ENCODE measurements at places on chromosomes 6 and 20.

GRCh38 chr6:150992262-150992661 is 126.8 kb downstream of the MTHFD1L start:
- DNase-seq, result no peak

DNA sequence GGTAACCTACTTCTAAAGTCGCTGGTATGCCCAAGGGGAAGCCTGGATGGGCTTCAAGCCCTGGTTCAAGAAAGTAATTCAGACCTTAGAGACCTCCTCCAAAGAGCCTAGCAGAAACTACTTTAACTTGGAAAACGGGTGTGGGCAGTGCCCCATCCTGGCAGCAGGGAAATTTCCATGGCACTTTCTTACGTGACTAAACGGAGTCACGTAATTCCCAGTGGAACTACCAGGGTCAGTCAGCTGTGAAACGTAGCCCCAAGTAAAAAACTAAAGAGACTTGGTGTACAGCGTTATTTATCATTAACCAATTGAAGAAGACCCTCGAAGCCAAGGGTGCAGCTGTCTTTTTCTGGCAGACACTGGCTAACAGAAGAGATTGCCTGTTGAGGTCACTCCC is 114.0 kb downstream of the RCAN2 start:
- no peak for DNase-seq

GRCh38 chr20:14896569-14896968 is 559.2 kb upstream of the FLRT3 start:
- peak; percentile 17 for DNase-seq

DNA sequence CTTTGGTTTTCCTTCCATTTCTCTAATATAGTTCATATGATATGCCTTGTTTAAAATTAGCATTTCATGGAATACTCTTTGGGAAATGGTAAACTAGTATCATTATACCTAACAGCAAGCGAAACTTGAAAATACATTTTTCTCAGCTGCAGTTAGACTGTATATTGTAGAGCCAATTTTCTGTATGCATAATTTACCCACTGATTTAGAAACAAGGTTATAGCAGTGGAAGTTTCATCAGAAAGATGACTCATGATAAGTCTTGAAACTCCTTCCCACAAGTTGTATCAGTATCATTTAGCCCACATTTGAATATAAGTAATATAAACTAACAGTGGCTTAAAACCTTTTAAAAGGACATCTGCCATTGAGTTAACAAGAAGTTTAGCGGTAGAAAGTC is 164.8 kb upstream of the BMP5 start:
- DNase-seq, result no peak

- DNase-seq, result no peak
Observed at GRCh38 chr6:14921878-14922671, 323.8 kb upstream of the JARID2 start.

- DNase-seq, result no peak
Observed at GRCh38 chr6:87444362-87444761, 28.4 kb upstream of the SLC35A1 start.

- DNase-seq, result no peak
Observed at GRCh38 chr20:52812231-52812847, 159.8 kb upstream of the TSHZ2 start.

GRCh38 chr6:82277686-82278085 is 30.1 kb upstream of the IBTK start:
- DNase-seq, result no peak

GRCh38 chr6:136639702-136640101 is 89.5 kb upstream of the MAP7 start:
- DNase-seq, result no peak

DNA sequence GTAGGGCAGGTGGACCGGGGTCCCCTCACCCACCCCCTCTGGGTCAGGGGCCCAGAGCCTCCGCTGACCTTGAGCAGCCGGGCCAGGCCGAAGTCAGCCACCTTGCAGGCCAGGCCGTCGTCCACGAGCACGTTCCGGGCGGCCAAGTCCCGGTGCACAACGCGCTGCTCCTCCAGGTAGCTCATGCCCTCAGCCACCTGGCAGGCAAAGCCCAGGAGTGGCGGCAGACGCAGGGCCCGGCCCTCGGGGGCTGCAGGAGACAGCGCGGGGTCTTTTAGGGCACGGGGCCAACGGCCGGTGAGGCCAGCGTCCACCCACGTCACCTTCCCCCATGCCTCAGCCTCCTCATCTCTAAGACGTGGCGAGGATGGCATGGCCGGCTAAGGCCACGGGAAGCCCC is 4.2 kb upstream of the PTK6 start:
- no peak for DNase-seq

DNA sequence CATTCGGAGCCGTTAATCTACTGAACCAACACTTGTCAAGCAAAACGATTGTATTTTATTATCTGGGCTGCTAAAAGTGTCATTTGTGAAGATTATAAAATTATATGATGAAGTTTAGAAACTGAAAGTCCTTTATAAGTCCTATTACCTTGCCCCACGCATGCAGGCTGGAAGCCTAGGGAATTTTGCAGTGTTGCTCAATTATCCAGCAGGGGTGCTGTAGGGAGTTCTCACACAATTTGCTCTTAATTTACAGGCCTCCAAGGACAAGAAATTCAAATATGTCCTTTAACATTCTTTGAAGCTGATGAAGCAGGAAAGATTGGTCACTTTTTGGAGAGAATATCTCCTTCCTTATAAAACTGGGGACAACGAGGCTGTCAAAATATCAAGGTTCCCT is 368.9 kb downstream of the LMBRD1 start:
- DNase-seq, result no peak

DNA sequence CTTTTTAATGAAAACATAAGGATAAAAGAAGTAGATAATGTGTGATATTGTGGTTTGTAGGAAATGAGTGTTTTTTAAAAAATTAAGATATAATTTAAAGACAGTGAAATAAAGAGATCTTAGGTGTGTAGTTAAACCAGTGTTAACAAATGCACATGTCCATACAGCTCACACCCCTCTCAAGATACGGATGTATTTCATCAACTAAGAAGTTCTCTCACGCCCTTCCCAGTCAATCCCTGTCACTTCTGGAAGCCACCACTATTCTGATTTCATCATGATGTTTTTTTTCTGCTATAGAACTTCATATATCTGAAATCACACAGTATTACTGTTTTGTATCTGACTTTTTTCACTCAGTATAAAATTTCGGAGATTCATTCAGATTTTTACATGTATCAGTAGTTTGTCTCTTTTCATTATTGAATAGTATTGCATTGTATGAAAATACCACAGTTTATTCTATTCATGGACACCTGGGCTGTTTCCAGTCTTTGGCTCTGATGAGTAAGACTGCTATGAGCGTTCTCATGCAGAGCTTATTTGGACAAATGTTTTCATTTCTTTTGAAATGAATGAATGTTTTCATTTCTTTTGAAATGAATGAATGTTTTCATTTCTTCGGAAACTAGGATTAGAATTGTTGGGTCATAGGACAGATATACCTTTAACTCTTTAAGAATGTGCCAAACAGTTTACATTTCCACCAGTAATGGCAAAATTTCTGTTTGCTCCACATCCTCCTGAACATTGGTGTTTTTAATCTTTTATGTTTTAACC is 49.7 kb upstream of the ELOVL5 start:
- DNase-seq, result no peak

DNA sequence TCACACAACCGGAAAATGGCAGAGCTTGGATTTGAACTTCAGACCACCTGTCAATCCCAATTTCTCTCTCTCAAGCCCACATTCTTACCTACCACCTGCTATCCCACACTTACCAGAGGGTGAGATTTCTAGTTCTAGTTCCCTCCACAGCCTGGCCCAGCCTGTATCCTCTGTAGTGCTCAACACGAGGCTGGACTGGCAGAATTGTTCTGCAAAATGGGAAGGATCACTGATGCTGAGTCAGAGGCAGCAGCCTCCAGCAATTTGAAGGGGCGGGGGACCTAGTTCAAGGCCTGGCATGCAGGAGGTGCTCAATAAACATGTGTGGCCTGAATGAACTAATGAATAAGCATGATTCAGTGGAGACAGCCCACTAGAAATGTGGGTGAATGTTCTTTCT is 53.6 kb upstream of the TTPAL start:
- DNase-seq, result no peak

DNA sequence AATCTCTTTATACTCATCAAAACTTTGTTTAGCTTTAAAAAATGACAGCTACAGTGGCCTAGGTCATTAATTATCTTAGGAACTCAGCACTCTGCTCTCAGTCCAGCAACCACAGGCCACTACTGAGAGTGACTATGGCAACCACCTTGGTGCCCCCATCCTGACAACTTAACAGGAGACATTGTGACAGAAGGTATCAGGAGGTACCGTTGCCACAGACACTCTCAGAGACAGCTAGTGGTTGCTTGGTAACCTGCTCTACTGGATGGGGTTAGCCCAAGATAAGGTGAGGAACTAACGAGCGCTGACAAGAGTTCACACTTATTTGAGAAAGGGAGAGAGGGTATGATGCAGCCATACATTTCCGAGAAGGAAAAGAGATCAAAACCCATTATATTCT is 76.1 kb upstream of the TFAP2D start:
- no peak for DNase-seq

DNA sequence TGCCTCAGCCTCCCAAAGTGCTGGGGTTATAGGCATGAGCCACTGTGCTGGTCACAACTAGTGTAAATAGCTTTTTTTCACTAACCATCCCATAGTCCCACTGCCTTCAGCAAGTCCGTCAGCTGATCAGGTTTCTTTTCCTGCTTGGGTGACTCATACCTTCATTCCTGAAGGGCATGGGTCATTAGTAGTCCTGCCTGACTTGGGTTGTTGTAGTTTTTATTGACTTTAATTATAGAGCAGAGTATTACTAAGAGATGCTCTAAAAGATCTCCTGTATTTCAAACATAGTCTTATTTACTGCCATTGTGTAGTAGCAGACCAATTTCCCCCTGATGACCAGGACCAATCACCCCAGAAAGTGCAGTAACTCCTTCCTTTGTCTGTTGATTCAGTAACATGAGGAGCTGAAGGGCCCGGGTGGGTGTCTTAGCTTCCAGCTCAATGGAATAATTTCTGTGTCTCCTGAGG is 25.8 kb downstream of the HLA-C start:
- no peak for DNase-seq

DNA sequence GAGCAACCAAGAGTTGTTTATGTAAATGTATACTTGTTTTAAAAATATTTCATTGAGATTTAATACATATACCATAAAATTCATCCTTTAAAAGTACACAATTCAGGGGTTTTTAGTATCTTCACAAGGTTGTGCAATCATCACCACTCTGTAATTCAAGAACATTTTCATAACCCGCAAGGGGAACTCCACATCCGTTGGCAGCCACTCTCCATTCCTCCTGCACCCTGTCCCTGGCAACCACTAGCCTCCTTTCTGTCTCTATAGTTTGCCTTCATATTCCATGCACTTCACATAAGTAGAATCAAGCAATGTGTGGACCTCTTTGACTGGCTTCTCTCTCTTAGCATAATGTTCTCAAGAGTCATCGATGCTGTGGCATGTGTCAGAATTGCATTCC is 104.2 kb upstream of the PDE10A start:
- no peak for DNase-seq

- no peak for DNase-seq
Observed at GRCh38 chr20:49479785-49480184, 2.7 kb downstream of the KCNB1 start.

- DNase-seq, result no peak
Observed at GRCh38 chr6:45416700-45417099, 39.0 kb upstream of the SUPT3H start.

DNA sequence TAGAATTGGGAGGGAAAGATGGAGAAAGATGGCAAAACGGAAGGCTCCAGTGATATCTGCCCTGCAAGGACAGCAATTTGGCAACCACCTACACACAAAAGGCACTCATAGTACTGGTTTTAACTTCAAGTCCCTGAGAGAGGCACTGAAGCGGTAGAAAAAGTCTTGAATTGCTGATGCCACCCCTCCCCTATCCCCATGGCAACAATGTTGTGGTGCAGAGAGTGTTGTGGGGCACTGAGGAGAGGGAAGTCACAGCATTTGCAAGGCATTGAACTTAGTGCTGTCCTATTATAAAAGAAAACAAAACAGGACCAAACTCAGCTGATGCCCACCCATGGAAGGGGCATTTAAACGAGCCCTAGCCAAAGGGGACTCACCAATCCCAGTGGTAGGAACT is 343.7 kb downstream of the HAO1 start:
- DNase-seq, result no peak

DNA sequence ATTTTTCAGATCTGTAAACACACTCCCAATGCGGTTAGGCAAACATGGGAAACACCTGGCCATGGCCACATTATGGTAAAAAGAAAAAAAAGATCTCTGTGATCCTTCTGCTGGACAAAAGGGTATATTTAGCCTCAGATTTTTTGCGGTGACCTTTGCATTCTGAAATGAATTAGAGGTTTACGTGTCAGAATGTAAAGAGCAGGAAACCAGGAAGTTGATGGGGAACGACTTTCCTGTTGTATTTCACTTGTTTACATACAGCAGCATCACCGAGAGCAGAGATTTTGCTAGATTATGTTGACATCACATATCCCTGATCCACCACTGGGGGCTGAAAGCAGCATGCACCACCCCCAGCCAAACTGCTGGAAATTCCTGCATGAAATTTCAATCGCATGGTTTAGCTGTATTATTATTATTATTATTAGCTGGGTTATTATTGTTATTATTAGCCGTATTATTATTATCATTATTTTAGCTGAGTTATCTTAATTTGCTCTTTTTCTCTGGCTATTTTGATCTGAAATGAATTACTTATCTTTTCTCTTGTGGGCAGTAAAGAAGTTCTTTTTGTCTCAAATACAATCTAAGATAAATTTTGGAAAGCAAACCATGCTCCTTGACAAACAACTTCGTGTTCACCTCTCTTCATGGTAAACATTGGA is 189.4 kb downstream of the ZFP64 start:
- DNase-seq, result no peak

DNA sequence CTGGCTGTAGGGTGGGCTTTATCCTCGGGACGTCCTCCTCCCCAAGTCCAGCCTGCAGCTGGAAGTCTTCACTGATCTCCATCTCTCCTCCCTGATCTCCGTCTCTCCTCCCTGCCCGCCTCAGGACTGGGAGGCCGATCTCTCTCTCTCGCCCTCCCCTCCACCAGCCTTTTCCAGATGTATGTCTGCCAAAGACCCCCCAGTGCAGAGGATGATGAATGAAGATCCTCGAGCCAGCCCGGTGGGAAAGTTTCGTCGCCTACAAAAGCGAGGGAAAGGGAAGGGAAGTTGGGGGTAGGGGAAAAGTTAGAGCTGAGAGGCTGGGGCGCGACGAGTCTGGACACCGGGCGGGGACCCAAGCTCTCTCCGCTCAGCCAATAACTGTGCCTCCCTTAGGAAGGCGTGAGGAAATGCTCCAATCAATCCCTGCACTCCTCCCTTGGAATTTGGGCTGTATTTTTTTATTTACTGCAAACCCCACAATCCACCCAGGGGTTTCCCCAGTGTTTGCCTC is 595 bp upstream of the SRF start:
- peak; percentile 89 for DNase-seq

- no peak for DNase-seq
Observed at GRCh38 chr6:130697995-130698535, 129.1 kb upstream of the SMLR1 start.

GRCh38 chr6:28638787-28639430 is 113.2 kb downstream of the GPX5 start:
- no peak for DNase-seq

DNA sequence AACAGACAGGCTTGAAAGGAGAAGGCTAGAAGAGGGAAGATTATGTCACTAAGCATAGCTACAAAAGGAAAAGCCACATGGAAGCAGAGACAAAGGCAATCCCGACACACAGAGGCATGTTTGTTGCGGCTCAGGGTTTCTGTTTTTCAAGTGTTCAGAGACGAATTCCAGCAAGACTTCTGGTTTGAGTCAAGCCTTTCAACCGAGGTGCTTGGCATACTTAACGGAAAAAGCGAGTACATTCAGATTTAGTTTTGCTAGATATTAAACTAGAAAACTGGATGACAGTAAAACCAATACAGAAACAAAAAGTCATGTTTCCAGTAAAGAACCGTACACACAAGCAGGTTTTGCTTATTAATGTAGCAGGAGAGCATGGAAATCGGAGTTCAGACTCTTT is 27.2 kb downstream of the MCUR1 start:
- DNase-seq, result no peak
